Right kidney (tissue), 9 donors: ENCODE measurements at places on chromosomes 2 and 18.

DNA sequence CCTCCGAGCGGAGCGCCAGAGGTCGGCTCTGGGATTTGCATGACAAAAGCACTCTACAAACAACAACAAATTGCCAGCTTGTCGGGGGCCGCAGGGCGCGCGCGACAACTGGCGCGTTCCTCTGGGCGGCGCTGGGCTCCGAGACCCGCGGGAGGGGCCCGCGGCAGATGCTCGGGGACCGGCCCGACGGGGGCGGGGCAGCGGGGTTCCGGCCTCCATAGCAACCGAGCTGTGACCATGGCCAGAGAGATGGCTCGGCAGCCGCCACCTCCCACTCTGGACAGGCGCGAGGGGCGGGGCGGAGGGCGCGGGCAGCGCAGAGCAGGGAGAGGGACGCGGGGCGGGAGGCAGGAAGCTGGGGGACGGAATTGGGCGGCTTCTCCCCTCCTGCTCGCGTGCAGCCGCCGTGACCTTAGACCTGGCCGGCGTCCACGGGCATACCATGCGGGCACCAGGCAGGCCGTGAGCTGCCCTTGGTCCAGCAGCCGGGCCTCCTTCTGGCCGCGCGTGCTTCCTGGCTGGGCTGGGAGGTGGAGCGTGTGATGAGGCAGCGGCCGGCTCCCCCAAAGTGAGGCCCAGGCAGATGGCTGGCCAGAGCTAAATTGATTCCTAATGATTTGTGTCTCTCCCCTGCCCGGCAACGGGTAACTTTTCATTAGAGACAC lies 171.5 kb downstream of the CELF4 start:
- peak; percentile 88 for DNase-seq

DNA sequence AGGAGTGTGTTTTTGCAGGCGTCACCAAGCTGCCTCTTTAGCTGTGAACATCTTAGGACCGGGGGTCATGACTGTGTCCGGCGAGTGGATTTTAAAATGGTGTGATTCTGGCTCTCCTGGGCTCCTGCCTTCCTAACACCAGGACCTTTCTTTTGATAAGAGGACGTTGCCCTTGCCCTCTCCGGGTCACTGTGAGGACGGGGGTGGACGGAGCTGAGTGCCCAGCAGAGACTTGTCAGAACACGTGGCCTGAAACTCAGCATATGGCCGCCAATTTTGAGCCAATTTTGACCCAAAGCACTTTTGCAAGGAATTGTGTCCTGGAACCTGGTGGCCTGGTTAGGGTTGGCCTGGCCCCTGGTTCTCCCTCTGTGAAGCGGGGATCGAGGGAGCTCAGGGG lies 40.2 kb downstream of the RTP5 start:
- DNase-seq: no peak

GRCh38 chr2:132979339-132980093 lies 309.5 kb upstream of the LYPD1 start:
- DNase-seq: no peak

DNA sequence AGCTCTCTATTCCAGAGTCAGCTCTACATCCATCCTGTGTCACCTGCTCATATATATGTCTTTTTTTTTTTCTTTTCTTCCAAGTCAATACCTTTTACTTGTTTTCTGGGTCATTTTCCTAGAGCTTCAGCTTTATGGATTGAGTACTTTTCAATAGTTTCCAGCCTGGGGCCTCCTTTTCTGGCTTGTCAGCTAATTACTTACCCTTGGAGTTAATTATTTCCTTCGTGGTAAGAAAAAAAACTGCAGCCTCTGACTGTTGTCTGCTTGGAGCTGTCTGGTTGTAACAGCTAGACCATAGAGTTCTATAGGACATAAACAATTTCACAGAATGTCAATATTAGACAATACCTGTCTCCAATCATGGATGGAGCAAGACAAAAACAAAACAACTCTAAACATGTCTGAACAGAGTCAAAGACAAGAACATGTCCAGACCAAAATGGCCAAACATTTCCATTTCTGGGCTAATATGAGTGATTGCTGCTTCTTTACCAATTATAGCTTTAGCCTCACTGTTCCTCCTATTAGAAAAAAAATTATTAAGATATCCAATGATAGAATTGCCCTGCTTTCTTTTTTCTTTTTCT lies 643.1 kb downstream of the SLC4A3 start:
- no peak for DNase-seq

- no peak for DNase-seq
Observed at GRCh38 chr2:118050386-118050785, 36.5 kb upstream of the CCDC93 start.

GRCh38 chr18:44897816-44898215 lies 217.1 kb downstream of the SETBP1 start:
- no peak for DNase-seq

- DNase-seq: peak; percentile 69
Observed at GRCh38 chr2:3282056-3282998, 95.3 kb downstream of the EIPR1 start.

- no peak for DNase-seq
Observed at GRCh38 chr18:48355276-48356115, 53.7 kb downstream of the ZBTB7C start.

- DNase-seq: no peak
Observed at GRCh38 chr2:218238887-218239286, 21.9 kb downstream of the ARPC2 start.

DNA sequence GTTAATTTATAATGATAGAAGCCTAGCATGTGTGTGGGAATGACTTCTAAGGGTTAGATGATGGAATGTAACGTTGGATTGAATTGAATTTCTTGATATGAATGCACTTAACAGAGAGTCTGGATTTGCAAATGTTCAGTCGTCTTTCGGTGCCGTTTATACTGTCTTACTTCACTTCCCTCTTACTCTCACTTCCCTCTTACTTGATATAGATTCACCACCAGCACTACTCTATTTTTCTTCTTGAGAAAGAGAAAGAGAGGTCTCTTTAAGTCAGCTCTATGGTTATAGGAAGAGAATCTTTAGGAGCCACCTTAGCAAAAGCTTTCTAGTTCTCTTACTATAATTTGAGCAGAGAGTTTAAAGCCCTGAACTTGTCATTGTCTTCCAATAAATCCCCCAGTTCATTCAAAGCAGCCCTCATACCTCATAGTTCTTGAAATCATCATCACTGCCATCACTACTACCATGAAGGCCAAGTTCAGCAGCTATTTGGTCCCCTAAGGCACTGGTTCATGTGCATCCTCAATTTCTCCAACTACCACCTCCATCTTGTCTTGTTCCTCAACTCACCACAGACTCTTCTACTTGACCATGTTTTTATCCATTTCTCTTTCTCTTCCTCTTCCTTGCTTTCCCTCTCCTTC lies 501.7 kb upstream of the TCF4 start:
- DNase-seq: no peak

- DNase-seq: no peak
Observed at GRCh38 chr18:35174093-35174731, 66.6 kb upstream of the ZNF397 start.

GRCh38 chr2:69570474-69570873 lies 73.1 kb downstream of the AAK1 start:
- DNase-seq: no peak
